Fibroblast of lung (primary cell): ENCODE measurements at places on chromosomes 12 and 14. TPM values are rescaled to one million over a fixed set of nuclear protein-coding genes. Genes with fewer than 3 reads are reported as not detected.
A peak's percentile ranks its signal among the peaks of the same experiment; 100 is the strongest.

DNA sequence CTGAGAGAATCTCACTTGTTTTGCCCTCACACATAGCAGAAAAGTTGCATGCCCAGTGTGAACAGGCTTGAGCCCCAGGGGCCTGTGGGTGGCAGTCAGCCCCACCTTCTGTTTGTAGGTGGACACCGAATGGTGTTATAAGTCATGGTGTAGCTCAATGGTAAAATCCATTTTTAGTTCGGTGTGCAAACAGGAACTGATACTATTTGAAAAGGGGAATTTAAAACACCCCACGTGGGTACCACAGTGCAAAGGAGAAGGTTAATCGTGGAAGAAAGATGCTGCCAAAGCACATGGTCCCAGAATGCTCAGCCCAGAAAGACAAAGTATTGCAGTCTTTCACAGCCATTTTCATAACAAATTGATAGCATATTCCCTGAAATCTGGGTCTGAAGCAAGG is 71.8 kb upstream of the GZMB start:
- DNase-seq, result no peak

DNA sequence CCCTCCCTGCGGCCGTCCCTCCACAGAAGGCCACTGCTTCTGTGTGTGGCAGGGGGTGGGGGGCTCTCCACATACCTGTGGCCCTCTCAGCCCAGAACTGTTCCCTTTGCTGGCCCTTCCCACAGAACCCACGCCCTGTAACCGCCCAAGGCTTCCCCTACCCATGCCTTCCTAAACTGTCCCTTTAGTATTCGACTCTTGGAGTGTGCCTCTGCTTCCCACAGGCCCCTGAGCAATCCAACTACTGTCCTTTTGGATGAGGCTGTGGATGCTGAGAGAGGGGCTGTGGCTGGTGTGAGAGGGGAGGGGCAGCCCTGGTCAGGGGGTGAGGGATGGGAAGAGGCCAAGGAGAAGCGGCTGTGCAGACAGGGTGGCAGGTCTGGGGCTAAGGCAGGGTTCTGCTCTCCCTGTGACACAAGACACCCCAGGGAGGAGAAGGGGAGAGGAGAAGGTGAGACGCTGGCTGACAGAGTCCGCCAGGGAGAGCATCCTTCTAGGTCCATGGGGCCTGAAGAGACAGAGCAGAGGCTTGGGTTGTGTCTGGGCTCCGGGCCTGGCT is 46.0 kb downstream of the DLK1 start:
- no peak for DNase-seq

DNA sequence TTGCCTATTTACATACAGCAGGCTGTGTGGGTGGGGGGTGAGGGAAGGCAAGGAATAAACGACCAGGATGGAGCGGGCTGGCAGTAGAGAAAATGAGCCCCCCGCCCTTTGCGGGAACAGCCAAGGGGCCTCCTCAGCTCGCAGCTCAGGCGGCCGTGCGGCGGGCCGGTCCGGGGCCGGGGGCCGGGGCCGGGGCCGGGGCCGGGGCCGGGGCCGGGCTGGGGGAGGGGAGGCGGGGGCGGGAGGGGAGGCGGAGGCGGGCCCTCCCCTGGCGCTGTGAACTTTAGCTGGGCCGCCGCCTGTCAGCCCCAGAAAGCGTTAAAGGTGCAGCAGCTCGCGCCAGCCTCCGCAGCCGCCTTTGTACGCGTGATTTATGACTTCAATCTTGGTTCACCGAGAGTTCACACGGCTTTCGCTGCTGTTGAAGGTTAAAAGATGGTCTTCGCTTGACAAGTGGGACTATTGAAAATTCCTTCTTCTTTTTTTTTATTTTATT is 28.8 kb downstream of the HOXC4 start:
- DNase-seq, result no peak

GRCh38 chr12:52681526-52682380 is 1.5 kb upstream of the KRT1 start:
- no peak for DNase-seq

DNA sequence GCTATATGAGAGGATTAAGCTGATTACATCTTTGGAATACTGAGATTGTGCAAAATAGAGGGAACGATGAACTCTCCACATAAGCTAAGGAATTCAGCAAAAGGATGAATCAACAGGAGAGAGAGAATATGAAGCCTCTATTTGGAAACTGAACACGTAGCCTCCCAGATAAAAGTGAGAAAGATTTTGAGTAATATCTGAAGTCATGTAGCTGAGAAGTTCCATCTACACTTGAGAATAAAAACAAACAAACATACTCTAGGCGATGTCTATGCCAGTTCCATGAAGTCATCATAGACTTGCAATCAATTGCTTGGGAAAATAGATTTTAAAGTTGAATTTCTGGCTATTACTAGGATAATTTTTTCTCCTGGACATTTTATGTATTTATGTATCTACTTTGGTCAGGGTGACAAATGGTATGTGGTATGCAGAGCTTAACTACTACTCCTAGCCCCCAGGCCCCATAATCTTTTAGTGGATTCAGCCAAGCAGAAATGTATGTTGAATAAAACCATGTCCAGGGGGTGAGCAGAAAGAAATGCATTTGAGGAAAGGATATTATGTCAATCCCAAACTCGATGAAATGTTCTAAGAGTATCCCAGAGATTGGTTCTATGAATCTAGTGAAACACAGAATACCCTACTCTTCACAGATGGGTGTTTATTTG is 627.4 kb downstream of the DIO2 start:
- DNase-seq, result peak; percentile 78

DNA sequence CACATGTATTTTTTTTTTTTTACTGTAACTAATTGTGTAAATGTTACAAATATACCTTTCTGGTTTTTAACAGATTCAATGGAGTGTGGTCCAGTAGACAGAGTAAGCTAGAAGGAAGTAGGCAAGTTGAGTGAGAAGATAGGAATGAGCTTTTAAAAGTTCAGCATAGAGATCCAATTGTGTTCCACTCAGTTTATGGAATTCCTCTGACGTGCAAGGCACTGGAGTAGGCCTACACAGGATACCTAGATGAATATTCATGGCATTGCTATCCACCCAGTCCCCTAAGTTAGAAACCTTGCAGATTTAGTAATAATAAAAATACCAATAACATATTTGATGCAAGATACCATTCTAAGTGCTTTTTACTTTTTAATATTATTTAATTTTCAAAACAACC is 225.6 kb upstream of the ARID2 start:
- no peak for DNase-seq

- DNase-seq, result no peak
Measured at GRCh38 chr14:38866461-38866860, 236.6 kb downstream of the SEC23A start.

DNA sequence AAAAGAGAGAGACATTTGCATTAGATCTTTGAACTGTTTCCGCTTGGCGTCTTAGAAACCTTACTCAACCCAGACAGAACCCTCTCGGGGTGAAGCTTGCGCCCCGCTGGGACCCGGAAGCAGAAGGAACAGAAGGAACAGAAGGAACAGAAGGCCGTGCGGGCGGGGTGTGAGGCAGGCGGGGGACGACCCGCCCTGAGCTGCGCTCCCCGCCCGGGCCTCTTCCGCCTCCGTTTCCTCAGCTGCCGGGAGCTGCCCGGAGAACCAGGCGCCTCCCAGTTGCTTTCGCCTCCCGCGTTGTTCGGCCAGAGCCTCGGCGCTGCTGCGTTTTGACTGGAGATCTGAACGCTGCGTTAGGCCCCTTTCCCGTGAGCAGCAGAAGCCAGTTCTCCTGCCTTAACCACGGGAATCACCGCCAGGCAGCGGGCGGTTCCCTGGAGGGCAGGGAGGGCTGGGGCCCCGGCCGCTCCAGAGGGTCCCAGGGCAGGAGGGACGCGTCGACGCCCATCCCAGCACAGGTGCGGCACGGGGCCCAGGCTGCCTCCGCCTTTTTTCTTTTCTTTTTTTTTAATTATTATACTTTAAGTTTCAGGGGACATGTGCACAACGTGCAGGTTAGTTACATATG is 19.3 kb upstream of the MMP17 start:
- no peak for DNase-seq

DNA sequence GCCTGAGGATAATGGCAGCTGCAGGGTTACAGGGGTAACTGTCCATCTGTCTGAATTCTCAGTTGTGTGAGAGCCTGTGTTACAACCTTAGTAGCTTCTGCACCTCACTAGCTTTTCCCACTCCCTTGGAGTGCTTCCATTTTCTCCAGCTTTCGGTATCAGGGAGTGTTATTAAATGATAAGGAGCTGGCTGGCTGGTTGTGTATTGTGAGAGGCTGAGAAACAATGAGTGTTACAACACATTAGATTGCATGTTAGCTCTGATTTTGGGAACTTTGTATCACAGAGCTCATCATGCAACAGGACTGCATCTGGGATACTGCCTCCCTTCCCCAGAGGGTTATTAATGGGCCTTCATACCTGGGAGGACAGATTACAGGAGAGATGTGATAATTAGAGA is 723.7 kb downstream of the DIO2 start:
- no peak for DNase-seq

DNA sequence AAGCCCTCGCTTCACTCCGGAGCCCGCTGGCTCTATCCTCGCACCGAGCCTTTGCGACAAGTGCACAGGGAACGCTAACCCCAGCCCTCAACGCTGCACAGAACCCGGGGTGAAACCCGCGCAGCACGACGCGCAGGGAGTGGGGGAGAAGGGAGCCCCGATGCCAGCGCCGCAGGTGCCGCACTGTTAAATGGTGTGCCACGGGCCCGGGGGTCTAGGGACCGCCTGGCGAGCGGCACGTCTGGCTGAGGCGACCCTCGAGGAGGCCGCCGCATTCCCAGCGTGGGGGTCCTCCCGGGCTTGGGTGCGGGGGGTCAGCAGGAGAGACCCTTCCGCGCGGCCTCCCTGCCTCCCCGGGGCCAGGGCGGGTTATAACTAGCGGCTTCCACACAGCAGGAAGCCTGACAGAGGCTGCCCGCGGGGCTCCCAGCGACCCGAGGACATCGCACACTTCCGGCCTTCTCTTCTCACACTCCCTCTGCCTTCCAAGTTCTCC is 23.8 kb upstream of the LRTM2 start:
- no peak for DNase-seq

- DNase-seq, result no peak
Measured at GRCh38 chr12:51753980-51754675, 94.4 kb downstream of the FIGNL2 start.

DNA sequence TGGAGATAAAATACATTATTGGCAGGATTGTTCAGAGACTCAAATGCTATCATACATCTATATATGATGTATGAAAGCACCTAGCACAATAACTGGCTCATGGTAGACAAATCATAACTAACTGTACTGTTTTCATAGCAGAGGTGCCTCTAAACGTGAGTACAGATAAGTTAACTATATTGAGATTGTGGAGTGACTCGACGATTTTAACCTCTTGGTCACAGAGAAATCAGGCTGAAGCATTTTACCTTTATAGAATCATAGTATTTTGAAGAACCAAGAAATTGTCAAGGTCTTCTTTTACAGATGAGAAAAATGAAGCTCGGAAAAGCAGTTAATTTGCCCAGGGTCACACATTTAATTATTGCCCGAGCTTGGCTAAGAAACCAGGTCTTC is 666 bp upstream of the DERA start:
- no peak for DNase-seq

DNA sequence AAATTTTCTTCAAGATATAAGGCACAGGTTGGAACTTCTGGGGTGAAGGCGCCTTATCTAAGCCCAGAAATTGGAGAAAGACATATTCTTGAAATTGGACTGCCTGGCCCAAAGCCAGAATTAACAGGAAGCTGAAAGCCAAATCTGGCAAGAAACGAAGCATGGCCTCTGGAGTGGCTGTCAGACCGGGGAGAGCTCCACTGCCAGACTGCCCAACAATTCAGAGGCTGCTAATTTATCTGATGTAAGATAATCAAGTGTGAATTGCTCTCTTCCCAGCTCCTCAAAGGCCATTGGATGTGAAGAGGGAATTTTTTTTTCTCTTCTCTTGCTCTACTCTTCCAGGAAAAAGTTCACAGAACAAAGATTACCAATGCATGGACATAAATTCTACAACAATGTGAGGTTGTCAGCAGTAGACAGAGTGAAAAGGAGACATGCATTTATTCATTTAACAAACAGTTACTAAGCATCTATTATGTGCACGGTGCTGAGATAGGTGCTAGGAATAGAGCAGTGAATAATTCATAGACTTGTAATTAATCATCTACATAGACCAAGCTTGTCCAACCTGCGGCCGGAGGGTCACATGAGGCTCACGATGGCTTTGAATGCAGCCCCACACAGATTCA is at the start of gene GDF3:
Gene GDF3, minus strand, starts transcription at position 210 of the 632 bp plus-strand sequence. Its CDS starts 47 bp downstream, at position 163.
- no peak for DNase-seq

GRCh38 chr12:133130808-133131128 is 341 bp downstream of the ZNF10 start:
- DNase-seq, result no peak

DNA sequence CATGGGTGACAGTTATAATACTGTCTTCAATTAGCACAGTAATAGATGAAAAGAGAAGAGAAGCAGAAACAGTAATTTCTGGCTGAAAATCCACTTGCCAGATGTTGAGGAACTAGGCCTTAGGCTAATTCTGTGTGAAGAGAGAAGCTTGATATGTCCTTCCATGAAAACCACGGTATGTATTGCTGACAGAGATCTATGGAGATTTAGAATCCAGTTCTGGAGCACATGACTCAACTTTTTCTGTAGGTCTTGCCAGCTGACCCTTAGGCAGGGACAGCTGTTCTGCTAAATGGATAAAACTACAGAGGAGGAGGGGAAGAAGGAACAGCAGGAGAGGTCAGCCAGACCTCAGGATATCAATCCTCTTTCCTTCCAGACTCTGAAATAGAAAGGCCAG is 211.5 kb downstream of the PRKD1 start:
- DNase-seq, result peak; percentile 38

DNA sequence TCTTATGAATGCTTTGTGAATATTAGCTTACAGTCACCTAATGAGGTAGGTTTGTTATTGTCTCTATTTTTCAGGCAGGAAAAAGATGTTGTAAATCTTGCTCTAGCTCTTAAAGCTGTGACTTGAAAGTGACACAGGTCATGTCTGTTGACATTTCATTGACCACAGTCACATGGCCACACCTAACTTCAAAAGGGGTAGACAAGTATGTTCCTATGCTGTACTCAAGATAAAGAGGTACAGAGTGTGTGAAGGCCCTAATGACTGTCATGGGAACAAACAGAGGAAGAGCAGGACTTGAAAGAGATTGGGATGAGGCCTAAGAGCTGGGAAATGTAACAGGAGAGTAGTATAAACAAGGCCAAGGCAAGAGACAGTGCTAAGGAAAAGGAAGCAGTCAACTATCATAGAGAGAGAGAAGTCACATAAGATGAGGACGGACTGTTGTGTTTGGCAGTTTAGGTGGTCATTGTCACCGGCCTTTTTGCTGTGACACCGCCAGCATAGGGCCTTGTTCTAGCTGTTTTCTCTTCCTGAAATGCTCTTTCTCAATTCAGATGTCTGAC is 181.0 kb downstream of the CFAP54 start:
- no peak for DNase-seq

The ZNF664 gene
- polyA plus RNA-seq, result 44.1 and 55.1 TPM in 2 replicates

The A2M gene
- polyA plus RNA-seq, result 77.6 and 300 TPM in 2 replicates

The DCAF11 gene
- 18.4 and 21.7 TPM in 2 replicates for polyA plus RNA-seq

The PIK3C2G gene
- not detected in 2 replicates for polyA plus RNA-seq

The NRIP2 gene
- 0.08 and 0.21 TPM in 2 replicates for polyA plus RNA-seq

The ETFBKMT gene
- polyA plus RNA-seq, result 1.9 and 2.8 TPM in 2 replicates

The RNASE7 gene
- polyA plus RNA-seq, result not detected in 2 replicates

The FLRT2 gene
- 4.6 and 10.5 TPM in 2 replicates for polyA plus RNA-seq

The SYNE3 gene
- 4.9 and 8.7 TPM in 2 replicates for polyA plus RNA-seq

The HCAR3 gene
- not detected in 2 replicates for polyA plus RNA-seq
